Activated T-helper 1 cell treated with anti-CD3 and anti-CD28 coated beads, Interleukin-12 subunit alpha, Interleukin-12 subunit beta, Interleukin-2, Interleukin-4 antibody, amounts not matched to agents 30 ng/mL and 10 ng/mL and 1 ng/mL, durations not matched to agents 14 hours and 24 hours and 36 hours (primary cell): ENCODE measurements at places on chromosomes 2 and 18.

GRCh38 chr2:101518578-101519492 is 43.9 kb upstream of the RFX8 start:
- DNase-seq = no peak

- no peak for DNase-seq
Measured at GRCh38 chr18:49565612-49566011, 3.8 kb downstream of the LIPG start.

GRCh38 chr18:63287691-63288220 is 31.8 kb downstream of the BCL2 start:
- DNase-seq = no peak

- peak; percentile 79 for DNase-seq
Measured at GRCh38 chr2:9703085-9703678, 72.4 kb upstream of the YWHAQ start.
